ENCODE measurements at places on chromosomes 3 and 15. TPM values are rescaled to one million over a fixed set of nuclear protein-coding genes. Genes with fewer than 3 reads are reported as not detected.
A peak's percentile ranks its signal among the peaks of the same experiment; 100 is the strongest.

- peak; percentile 97 for DNase-seq
These were observed 13.5 kb downstream of the PTPRG start for GRCh38 chr3:61574854-61575253.

DNA sequence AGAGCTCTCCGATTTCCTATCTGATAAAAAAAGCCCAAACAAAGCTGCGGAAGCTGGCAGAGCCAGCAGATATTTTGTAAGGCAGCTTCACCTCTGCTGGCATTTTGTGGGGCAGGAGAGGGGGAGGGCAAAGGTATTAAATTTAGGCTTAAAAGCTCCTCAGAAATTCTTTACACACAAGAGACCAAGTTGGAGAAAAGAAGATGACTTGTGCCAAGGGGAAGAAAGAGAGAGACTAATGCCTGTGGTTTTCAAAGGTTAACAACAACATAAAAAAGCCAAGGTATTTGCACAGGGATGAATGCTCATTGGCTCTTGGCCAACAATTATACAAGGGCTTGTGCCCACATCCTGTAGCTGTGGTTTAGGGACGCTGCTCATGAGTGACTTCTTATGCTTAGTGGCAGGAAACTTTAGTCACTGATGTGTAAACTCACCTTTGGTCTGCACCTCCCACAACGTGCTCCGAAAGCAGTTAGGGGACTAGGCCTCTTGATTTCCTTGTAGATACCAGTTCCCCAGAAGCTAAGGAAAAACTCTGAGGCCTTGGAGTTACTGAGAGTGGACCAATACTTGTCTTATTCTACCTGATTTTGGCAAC, 152.9 kb downstream of the TPRG1 start:
- peak; percentile 72 for DNase-seq

- DNase-seq: peak; percentile 34
These were observed 18.2 kb upstream of the AMOTL2 start for GRCh38 chr3:134392336-134392983.

DNA sequence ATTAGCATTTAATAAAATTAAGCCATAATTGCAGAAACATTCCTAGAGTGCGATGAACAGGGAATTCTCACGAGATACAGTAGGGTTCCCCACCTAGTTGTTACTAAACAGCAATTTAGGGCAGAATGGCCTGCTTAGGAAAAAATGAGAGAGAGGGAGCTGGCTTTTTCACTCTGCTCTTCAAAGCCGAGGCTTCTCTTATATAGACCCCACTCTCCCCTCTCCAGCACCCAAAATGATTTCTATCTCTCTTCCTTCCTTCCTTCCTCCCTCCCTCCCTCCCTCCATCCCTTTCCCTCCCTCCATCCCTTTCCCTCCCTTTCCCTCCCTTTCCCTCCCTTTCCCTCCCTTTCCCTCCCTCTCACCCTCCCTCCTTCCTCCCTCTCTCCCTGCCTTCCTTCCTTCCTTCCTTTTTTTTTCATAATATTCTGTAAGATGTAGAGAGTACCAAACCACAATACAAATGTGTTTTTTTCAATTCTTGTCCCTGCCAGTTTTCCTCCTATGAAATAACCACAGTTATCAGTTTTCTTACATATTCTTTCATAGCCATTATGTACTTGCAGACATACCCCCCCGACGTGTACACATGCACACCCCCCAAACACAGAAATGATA, 48.1 kb upstream of the ZCWPW2 start:
- no peak for DNase-seq

DNA sequence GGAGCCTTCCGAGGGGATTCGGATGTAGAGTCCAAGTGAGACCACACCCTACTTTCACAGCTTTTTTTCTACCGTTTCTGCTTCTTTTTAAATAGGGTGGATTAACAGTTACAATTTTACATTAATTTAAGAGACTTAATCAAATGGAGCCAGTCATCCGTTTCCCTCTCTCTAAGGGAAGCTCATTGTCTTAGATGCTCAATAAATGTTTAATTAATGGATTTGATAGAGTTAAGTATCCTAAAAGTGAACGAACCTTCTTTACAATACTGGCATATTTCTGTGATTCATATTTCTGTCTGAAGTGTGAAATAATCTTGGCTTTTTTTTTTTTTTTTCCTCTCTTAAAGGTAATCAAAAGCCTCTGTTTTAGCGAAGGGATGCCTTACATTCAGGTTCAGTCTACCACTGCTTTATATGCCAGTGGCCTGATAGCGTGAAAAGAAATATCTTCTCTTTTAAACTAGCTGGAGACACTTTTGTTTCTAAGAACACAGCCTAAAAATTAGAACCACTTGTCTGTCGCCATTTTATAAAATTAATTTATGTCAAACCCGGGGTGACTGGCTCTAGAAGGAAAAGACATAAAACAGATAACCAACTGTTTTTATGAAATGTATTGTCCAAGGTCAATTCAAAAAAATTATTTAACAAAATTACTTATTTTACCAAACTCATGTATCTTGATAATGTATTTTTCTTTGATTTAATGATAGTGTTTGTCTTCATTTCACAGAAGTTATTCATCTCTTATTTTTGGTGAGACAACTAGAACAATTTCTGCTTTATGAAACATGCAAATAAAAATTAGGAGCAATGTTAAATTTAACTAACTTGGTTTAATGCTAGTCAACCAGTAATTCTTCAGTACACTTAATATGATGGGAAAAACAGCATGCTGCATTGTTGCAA, 2.5 kb upstream of the CTNNB1 start:
- no peak for DNase-seq

GRCh38 chr15:82569834-82570233, 29.6 kb upstream of the RPS17 start:
- no peak for DNase-seq

- DNase-seq: peak; percentile 46
These were observed 188.1 kb downstream of the BBX start for GRCh38 chr3:107710851-107711250.

Gene LRRC2
- 4.7 TPM for total RNA-seq

Data from IMR-90 (cell line).